ENCODE measurements at places on chromosomes 2 and 18.

DNA sequence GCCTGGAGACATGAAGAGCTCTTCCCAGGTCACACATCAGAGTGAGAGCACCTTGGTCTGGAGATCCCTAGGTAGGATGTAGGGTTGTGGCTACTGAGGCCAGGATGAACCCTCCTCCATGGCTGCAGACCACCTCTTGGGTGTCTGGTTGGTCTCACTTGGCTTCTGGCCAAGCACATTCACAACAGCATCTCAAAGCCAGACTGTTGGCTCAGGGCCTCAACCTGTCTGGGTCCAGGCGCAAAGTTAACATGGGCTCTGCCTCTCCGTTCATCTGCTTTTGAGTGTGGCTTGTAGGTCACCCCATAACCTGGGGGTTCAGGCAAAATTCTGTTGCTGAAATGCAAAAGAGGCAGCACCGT lies 40.1 kb downstream of the RHOB start:
- no peak for DNase-seq

DNA sequence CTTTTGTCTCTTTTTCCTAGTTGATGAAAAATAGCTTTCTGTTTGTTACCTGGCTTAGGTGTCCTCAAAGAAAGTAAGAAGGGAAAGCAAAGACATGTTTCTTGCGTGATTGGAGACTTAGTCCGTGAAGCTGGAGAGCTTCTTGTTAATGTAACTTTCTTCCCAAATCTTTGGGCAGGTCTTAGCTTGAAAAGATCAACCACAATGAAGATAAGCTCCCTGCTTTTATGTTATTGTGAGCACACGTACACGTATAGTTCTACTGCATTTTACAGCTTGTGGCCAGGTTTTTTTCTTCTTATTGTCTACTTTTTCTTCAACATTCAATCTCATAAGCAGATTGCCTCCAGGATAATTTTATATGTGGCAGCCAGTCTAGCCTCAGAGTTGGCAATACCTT lies 99.8 kb downstream of the DIS3L2 start:
- no peak for DNase-seq

DNA sequence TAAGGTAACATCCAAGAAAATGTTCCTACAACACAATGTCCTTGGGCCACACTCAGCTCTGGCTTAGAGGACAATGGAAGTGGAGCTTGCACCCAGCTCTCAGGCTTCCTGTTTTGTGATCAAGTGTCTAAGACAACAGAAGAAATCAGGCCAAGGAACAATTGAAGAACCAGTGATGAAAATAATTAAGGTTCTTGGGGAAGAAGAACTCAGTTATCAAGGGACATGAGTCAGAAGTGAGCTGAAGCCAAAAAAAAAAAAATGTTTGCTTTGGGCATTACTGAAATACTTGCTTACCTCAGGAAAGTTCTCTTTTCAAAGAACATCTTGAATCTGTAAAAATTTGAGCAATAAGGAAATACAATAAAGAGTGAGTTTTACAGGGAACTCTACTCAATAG lies 299.0 kb downstream of the FBXO15 start:
- no peak for DNase-seq

- no peak for DNase-seq
Measured at GRCh38 chr2:218093879-218094278, 24.8 kb downstream of the RUFY4 start.

DNA sequence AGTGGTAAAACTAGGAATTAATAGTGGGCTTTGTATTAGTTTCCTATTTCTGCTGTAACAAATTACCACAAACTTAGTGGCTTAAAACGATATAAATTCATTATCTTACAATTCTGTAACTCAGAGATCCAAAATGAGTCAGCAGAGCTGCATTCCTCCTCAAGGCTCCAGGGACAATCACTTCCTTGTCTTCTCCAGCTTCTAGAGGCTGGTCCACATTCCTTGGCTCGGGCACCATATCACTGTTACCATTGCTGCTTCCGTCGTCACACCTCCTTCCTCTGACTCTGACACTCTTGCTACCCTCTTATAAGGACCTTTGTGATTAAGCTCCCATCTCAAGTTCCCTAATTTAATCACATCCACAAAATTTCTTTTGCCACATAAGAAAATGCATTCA lies 567.8 kb upstream of the KLHL29 start:
- DNase-seq: no peak

Data from CD4-positive, alpha-beta T cell treated with Interleukin-10 for 1 hour (primary cell).